ENCODE measurements at places on chromosomes 12 and 14.

DNA sequence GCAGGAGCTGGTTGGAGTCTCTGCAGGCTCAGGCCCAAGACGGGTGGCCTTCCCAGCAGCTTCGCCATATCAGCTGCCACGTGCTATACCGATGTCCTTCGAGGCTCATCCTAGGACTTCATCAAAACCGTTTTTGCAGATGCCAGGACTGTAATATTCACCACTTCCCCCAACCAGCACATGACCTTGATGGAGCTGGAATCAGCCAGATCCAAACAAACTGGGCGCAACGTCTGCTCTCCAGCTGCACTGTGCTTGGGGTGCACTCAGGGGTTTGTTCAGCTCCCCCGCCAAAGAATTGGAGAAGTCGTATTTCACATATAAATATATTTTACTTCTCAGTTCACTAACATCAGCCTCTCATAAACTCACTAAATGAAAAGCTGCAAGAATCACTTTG is 149.5 kb upstream of the DIO3 start:
- no peak for DNase-seq

GRCh38 chr14:71852181-71852580 is 80.0 kb upstream of the RGS6 start:
- no peak for DNase-seq

DNA sequence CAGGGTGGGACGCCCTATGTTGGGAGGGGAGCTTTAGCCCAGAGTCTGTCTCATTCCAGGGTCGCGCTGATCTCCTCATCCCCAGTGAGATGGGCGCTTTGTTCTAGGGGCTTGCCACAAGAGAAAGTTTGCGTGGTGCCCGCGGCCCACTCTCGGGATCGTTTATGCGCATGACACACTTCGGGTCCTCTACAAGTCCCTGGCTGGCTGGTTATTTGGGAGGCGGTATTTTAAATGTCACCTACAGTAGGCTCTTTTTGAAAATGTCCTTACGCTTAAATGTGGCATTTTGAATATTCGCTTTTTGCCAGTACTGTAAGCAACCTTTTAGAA is 541 bp downstream of the GOLT1B start:
- DNase-seq = no peak

- DNase-seq = no peak
Observed at GRCh38 chr12:12097891-12098690, 27.4 kb downstream of the BCL2L14 start.

DNA sequence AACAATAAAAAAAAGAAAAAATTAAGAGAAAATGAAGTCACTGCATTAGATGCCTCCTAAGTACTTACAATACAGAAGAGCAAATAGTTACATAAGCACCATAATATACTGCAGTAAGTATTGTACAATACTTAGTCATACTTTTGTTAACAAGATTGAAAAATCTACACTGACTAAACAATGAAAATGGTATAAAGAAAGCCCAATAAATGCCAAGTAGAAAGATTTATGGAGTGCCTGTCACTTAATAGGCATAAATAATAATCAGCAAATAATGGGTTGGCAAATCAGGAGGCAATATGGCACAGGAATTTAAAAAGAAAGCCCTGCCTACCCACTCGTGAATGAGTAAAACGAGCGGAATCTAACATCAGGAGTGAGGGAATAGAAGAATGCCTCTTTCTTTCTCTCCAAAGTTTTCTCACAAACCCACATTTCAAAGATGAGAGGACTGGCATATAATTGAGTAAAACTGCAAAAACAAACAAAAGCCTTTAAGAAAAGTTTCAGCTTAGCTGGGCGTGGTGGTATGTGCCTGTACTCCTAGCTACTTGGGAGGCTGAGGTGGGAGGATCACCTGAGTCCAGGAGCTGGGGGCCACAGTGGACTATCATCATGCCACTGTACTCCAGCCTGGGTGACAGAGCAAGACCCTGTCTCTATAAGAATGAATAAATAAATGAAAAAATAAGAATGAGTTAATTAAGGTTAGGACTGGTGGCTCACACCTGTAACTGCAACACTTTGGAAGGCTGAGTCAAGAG is 36.1 kb downstream of the CRY1 start:
- no peak for DNase-seq

- DNase-seq = no peak
Observed at GRCh38 chr12:102120886-102121285, 903 bp downstream of the PARPBP start.

GRCh38 chr12:39792938-39793337 is 173.3 kb upstream of the ABCD2 start:
- no peak for DNase-seq
